ENCODE measurements at places on chromosomes 4 and X.

DNA sequence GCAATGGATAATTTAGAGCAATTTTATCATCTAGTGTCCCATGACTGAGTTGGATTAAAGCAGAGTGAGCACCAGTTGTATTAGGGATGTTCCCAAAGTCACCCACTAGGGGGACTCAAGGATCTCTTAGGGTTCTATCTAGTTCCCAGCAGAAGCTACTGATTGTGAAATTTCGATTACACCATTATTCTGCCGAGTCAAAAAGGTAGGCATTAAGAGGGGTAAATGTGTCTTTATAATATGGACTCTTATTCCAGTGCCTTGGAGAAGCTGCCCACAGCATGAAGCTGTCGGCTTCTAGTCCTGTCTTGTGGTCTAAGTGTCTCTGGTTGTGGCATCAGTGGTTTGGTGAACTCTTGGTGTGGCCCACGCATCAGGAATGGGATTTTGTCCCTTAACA is 53.3 kb downstream of the RGS12 start:
- no peak for DNase-seq

GRCh38 chr4:164977243-164978164 is at the start of gene TRIM61:
Gene TRIM61, minus strand, starts transcription at chr4:164977657. Its CDS starts 7,655 bp downstream, at chr4:164970002.
- no peak for DNase-seq

DNA sequence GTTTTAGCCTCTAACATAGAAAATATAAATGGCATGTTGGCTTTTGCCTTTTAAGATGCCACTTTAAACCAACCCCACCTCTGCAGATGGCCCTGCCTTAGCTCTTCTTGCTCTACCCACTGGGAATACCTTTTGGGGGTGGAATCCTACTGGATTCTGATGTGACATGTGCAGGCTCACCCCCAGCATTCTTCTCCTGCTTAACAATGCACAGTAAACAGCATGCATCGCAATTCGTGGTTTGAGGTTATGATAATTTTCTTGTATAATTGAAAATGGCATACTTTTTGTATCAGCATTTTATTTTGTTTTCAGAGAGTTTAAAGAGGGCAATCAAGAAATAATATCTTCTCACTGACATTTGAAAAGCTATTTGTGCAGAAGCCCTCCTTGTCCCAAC is 167.9 kb downstream of the AREG start:
- DNase-seq: no peak

DNA sequence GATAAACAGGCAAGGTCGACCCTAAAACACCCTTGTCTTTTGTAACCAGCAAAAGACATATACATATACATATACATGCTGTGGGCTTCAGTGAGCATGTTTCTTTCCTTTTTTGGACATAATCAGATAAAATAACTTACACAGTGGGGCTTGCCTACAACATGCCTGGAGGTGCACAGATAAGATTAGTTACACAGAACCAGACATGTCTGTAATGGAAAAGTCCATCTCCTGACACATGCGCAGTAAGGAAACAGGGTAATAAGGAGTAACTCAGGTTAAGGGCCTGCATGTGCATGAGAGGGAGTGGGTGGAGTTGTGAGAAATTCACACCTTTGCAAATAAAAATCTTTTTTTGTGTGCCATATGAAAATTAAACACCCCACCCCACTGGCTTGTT is 3.4 kb downstream of the UGT2A1 start:
- no peak for DNase-seq

- DNase-seq: no peak
Measured at GRCh38 chr4:159719531-159719930, 616.7 kb downstream of the RAPGEF2 start.

DNA sequence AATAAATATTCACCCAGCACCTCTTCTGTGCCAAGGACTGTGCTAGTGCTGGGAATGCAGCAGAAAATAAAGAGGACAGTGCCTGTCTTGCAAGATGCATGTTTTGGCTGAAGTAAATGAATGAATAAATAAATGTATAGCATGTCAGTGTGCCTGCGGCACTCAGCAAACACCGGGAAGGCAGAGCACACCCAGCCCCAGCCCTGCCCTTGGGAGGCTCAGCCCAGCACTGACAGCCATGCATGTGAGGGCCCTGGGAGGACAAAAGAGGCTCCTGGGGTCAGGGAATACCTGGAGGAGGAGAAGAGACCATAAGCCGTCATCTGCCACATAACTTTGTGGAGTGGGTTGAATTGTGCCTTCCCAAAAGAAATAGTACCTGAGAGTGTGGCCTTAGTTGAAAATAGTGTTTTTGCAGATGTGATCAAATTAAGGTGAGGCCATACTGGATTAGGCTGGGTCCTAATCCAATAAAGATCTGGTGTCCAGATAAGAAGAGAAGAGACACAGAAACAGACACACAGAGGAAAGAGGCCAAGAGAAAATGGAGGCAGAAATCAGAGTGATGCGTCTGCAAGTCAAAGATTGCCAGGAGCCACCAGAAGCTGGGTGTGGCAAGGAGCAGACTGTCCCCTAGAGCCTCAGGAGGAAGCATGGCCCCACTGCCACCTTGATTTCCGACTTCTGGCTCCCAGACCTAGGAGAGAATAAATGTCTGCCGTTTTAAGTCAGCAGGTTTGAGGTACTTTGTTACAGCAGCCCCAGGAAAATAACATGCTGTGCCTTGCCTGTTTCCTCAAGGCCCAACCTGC is 16.3 kb downstream of the C4orf50 start:
- no peak for DNase-seq

- no peak for DNase-seq
Measured at GRCh38 chr4:174591243-174592021, 69.1 kb upstream of the HPGD start.

GRCh38 chr4:92406488-92406887 is 102.7 kb downstream of the GRID2 start:
- no peak for DNase-seq

DNA sequence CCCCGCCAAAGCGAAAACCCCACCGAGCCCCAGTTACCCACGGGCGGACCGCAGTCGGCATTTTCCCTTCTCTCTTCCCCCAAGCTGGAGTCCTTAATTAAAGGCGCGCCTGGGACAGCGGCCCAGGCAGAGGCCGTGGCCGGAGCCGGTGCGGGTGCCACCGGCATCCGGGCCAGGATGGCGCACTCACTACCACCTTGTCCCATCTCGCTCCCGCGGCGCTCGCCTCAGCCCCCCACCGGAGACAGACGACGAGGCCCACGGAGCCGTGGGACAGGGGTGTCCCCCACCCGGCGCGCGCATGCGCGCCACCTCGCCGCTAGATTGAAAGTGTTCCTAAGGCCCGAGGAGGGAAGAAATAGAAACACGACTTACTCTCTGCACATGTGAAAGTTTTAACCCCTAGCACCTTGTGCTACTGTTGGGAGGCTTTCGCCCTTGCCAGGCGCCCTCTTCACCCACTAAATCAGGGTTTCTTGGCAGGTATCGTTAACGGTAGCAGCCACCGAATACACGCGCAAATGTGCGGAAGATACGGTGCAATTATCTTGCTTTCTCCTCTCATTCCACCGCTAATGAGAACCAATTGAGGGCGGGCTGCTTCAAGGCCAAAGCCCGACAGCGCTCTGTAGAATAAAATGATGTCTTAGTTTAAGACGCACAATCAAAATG is 64.3 kb upstream of the CCDC160 start:
- no peak for DNase-seq
